ENCODE measurements at places on chromosomes 4 and X.

DNA sequence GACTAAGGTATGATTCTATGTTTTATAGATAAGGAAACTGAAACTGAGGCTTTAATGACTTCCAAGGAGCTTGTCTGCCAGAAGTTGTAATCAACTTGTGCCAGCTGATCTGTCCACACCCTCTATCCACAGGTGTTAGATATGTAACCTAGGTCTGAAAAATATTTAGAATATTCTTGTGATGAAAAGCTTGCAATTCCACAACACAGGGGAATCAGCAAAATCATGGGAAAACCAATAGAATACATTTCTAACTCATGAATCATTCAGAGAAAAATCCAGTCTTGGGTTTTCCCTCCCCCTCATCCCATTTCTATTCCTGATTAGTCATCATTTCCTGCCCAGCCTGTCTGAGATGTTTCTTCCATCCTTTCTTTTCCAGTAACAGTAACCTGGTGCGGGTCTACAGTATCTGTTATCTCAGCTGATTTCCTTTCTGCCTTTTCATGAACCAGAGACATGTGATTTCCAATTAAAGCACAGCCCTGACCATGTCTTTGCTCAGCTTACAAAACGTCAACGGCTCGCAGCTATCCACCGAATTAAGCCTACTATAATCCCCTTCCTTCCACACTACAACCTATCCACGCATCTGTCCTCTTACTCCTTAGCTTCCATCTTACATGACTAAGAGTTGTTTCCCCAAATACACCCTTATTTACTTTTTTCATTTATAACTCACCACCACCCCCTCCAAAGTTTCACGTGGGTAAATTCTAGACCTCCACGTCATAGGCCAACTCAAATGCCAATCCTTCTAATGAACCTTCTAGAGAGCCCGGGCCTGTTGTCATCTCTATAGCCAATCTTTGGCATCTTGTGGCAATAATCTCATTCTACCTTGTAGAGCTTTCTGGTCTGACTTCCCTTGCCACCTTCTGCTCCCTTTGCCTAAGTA is 961 bp upstream of the NOCT start:
- DNase-seq, result no peak

DNA sequence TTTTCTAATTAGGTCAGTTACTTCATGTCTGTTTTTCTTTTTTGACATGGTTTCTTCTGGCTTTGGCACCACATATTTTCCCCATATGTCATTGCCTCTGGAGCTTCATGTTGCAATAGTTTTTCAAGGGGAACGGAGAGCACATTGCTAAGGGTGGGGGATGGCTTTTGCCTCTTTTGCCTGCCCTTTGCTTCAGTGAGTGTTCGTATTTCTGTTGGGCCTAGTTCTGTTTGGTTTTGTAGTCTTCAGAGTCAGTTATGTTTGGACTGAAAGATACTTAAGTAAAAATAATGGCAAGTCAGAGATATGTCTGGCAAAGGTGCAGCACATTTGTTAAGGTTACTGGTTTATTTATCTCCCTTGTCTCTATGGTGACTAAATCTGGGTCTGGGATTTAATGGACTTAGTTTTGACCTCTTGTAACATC is 29.1 kb downstream of the FHL1 start:
- no peak for DNase-seq

DNA sequence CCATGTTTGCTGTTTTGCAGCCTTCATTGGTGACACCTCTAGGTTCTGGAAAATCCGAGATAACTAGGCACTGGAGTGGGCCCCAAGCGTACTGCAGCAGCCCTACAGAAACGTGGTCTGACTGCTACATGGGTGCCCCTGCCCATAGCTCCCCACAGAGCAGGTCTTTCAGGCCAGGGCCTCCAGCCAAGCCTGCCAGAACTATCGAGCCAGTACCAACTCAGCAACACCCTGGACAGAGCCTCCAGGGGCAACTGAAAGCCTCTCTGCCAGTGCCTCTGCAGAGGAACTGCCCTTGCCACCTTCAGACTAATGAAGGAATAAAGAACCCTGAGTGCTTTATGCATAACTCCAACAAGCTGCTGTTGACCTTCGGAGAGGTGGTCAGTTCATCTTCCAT is 111.1 kb upstream of the PPP3CA start:
- no peak for DNase-seq

- DNase-seq, result no peak
Observed at GRCh38 chrX:156001001-156001666, 3.6 kb downstream of the IL9R start.

DNA sequence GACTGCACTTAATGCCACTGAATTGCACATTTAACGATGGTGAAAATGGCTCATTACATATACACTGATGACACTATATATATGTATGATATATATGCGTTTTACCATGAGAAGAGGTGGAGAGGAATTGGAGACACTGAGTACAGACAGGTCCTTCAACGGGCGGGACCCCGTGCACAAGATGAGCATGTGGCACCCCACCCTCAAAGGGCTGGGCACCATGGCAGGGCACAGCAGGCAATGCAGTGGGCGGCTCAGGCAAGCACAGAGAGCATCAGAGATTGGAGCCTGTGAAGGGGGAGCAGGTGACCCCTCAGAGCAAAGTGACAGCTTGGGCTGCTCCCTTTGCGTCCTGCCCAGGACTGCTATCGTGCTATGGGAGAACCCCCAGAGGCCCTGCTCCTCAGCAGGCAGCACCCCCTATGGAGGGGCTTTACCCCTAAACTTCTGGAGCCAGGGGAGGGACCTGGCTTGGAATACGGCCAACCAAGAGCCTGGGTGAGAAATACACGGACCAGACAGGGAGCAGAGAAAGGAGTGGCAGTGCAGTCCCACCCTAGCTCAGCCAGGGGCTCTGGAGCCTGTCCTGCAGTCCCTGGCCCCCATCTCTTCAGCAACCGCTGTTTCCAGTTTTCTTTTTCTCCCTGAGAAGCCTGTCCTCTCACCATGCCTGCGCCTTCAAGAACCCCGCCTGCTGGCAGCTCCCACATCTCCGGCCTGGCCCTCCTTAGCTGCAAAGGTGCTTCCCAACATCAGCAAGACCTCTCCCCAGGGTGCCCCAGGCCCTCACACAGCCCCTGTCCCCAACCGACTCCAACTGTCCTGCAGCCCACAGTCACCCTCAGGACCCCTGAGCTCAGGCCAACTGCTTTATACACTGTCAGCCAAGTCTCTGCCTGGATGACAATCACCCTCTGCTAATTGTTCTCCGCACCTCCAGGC is 10.5 kb downstream of the SLC6A8 start:
- no peak for DNase-seq

DNA sequence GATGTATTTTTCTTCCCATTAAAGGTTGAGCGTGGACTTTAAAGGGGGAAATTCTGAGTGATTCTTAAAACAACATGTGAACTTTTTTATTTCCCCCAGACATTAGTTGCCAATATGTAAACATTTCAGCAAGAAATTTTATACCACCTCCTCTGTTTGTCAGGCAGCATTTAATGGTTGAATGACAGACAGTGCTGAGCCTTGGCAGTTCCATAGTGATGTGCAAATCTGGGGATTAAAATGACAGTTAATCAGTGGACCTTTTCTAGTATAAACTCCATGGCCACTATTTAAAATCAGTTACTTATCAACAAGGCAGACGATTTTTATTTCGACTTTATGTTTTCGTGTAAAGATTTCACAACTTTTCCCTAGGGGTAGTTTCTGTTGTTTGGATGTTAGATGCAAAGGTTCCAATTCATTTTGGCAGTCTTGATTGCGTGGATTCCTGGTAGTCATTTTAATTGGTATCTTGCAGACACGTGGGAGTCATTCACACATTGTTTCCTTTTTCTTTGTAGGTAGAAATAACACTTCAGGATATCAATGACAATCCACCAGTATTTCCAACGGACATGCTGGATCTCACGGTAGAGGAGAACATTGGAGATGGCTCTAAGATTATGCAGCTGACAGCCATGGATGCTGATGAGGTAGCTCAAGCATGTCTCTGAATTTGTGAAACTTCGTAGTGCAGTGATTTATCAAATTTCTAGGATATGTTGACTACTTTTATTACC is 83.7 kb downstream of the FAT4 start:
- DNase-seq, result no peak

DNA sequence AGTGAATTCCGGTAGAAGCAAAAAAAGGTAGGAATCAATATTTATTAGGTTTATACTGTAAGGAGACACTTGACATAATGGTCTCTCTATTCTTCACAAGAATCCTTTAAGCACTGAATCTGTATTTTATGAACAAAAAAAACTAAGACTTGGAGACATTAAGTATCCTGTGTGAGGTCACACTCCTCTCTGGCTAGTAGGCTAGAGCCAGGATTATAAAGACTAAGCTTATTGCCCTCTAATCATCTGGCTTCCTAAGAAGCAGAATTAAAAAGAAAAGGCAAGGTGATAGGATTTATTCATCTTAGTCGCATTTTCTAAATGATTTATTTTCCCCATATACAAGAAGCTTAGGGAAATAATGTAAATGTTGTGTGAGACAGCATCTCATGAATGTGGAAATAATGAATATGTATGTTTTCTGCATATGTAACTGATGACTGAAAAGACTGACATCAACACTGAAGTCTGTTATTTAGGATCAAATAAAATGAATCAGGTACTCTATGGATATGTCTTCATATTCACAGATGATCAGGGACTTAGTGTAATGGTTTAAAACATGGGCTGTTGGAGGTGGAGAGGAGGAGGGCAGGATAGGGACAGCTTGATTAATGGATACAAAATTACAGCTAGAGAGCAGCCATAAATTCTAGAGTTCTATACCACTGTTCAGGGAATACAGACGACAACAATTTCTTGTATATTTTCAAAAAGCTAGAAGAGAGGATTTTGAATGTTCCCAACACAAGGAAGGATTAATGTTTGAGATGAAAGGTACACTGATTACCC is 30.4 kb upstream of the PRKG2 start:
- DNase-seq, result no peak

Measured in activated CD8-positive, alpha-beta memory T cell treated with anti-CD3 and anti-CD28 coated beads, Interleukin-2, amount 10 ng/mL, durations not matched to agents 7 days and 5 days (primary cell).